Muscle of leg (tissue), 16 donors: ENCODE measurements at places on chromosomes 12 and 14. TPM values are rescaled to one million over a fixed set of nuclear protein-coding genes. Genes with fewer than 3 reads are reported as not detected.

Gene RFX4
- total RNA-seq: 0.09 TPM

- H3K36me3 ChIP-seq: no peaks in the 10 kb centered on the region
- H3K4me1 ChIP-seq: no peaks in the 10 kb centered on the region
- no peak overlapping the region for H3K4me3 ChIP-seq
- DNase-seq: no peak
- H3K27ac ChIP-seq: no peak overlapping the region
Measured at GRCh38 chr14:93540235-93540634, 109.5 kb downstream of the UNC79 start.

Gene TMEM229B
- total RNA-seq: 0.40 TPM

DNA sequence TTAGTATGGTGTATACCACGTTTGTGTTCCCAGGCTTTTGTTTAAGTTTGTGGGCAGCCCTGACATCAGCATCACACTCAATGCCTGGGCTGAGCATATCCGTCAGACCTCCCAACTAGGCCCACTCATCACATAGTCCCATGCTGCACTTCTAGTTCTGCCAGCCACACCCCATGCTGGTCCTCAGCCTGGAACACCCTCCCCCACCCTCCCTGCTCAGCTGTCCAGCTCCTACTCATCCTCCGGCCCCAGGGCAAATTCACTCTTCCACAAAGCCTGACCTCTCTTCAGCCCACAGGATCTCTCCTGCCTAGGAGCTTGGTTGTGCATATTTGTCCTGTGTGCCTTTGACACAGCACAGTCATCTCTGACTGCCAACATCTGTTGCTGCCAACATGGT lies 3.9 kb upstream of the ENDOU start:
- peaks cover 27% of the 10 kb centered on the region for H3K4me1 ChIP-seq
- no peaks in the 10 kb centered on the region for H3K36me3 ChIP-seq
- H3K4me3 ChIP-seq: no peak overlapping the region
- no peak overlapping the region for H3K27ac ChIP-seq
- DNase-seq: no peak

Gene LRP1-AS
- total RNA-seq: 0.66 TPM

Gene CMA1
- total RNA-seq: 0.13 TPM

DNA sequence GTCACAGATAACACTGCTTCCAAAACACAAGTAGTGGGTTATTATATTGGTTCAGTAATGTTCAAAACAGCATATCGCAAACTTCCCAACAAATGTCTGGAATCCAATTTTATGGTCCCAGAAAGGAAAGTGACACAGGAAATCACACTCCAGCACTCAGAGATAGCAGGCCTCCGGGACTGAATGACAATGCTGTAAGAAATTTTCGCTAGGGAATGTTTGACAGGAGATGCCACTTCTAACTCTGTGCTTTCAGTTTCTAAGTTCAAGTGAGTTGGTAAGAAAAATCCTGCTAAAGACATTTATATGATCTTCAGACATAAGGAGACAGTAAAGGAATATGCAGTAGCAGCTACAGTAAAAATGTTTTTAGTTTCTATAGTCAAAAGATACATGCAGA lies 93.2 kb downstream of the SLC2A13 start:
- H3K27ac ChIP-seq: no peak overlapping the region
- H3K4me1 ChIP-seq: no peaks in the 10 kb centered on the region
- H3K36me3 ChIP-seq: no peaks in the 10 kb centered on the region
- no peak overlapping the region for H3K4me3 ChIP-seq
- no peak for DNase-seq
- no peaks in the 10 kb centered on the region for H3K27me3 ChIP-seq

DNA sequence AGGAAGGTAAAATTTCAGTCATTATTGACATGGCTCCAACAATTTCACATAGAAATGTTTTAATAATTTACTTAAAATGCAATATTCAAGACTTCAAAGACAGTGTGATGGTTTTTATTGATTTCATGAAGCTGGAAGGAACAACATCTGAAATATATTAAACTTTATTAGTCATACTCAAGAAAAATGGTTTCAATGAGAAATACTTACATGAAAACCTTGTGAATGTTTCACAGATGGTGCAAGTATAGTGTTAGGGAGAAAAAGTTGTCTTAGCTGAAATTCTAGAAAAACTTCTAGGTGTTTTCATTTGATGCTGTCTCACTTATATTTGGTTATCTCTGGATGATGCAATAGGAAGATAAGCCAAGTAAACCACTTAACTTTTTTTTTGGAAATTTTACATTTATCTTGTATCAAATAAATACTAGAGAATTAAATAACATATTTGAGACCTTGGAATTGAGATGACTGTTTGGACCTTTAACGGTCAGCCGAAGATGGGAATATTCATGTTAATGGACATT lies 65.5 kb downstream of the PELI2 start:
- no peaks in the 10 kb centered on the region for H3K4me1 ChIP-seq
- H3K27me3 ChIP-seq: no peaks in the 10 kb centered on the region
- no peaks in the 10 kb centered on the region for H3K36me3 ChIP-seq
- H3K27ac ChIP-seq: no peak overlapping the region
- DNase-seq: peak; percentile 36

Gene ACVRL1
- 65.0 TPM for total RNA-seq

DNA sequence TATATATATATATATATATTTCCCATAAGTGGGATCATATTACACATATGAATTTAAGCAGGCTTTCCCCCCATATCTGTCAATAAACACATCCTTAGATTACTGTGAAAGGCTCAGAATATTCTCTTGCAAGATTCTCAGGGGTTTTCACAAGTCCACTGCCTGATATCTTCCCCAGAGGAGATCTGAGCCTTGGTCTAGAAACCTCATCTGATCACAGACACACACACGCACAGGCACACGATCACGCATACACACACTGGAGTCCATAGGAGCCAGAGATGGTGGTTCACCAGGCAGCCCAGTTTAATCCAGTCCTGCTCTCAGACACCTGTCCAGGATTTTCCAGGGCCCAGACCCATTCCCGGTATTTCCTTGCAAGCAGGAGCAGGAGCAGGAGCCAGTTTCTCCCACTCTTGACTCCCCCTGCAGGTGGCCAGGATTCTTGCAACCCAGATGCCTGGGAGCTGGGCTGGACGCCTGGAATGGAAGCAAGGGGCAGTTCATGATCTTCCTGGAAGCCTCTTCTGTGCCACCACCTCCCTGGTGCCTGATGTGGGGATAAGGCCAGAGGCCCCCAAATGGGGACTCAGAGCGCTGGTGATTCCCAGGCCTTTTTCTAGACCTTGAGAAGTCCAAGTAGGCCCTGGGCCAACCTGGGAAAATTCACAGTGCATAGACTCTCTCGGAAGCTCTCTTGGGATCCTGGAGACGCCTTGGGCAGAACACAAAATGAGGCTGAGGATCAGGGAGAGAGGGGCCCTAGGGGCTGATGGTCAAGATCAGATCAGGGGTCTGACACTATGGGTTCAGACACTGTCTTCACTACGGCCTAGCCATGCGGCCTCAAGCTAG lies 16.5 kb upstream of the KRT78 start:
- H3K4me3 ChIP-seq: no peak overlapping the region
- peaks cover under 1% of the 10 kb centered on the region for H3K4me1 ChIP-seq
- H3K27me3 ChIP-seq: no peaks in the 10 kb centered on the region
- DNase-seq: peak; percentile 63
- H3K27ac ChIP-seq: no peak overlapping the region

Gene BCL7A
- total RNA-seq: 7.8 TPM

GRCh38 chr12:17108877-17109541 lies 503.0 kb upstream of the LMO3 start:
- no peaks in the 10 kb centered on the region for H3K27me3 ChIP-seq
- H3K4me3 ChIP-seq: no peak overlapping the region
- H3K36me3 ChIP-seq: no peaks in the 10 kb centered on the region
- H3K4me1 ChIP-seq: no peaks in the 10 kb centered on the region
- no peak for DNase-seq

- H3K4me3 ChIP-seq: no peak overlapping the region
- H3K27ac ChIP-seq: no peak overlapping the region
- H3K27me3 ChIP-seq: no peaks in the 10 kb centered on the region
- H3K36me3 ChIP-seq: peaks cover 38% of the 10 kb centered on the region
- no peak for DNase-seq
Measured at GRCh38 chr12:109232731-109233130, 76.4 kb downstream of the FOXN4 start.

DNA sequence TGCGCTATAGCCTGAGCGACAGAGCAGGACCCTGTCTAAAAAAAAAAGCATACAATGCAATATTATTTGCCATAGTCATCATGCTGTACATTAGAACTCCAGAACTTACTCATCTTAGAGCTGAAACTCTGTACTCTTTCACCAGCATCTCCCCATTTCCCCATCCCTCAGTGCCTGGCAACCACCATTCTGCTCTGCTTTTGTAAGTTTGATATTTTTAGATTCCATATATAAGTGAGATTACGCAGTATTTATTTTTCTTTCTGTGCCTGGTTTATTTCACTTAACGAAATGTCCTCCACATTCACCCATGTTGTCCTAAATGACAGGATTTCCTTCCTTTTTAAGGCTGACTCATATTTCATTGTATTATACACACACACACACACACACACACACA lies 121.8 kb downstream of the BBS10 start:
- no peak overlapping the region for H3K4me3 ChIP-seq
- H3K4me1 ChIP-seq: no peaks in the 10 kb centered on the region
- no peak for DNase-seq
- H3K36me3 ChIP-seq: no peaks in the 10 kb centered on the region

Gene KCNH5
- 0.04 TPM for total RNA-seq
